ENCODE measurements at places on chromosomes 3 and 15.

- DNase-seq = no peak
Measured at GRCh38 chr3:115580566-115580965, 42.7 kb upstream of the GAP43 start.

GRCh38 chr3:111173328-111173900 is 101.8 kb downstream of the NECTIN3 start:
- DNase-seq = no peak

DNA sequence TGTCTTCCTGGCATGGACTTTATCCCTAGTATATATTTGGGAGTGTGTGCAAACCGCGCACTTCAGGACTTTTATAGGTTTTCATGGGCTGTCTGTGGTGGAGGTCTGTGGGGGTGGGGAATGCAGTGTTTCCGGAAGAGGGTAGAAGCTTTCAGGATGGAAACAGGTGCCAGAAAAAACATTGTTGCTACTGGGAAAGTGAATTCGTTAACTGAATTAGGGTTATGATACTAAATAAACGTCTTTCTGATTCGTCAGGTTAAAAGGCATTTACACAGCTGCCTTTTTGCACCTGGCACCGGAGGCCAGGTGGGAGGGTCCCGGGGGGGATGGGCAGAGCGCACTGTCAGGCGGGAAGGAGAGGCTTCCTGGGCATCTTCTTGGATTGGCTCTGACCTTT is 62.1 kb downstream of the SLCO3A1 start:
- DNase-seq = no peak

DNA sequence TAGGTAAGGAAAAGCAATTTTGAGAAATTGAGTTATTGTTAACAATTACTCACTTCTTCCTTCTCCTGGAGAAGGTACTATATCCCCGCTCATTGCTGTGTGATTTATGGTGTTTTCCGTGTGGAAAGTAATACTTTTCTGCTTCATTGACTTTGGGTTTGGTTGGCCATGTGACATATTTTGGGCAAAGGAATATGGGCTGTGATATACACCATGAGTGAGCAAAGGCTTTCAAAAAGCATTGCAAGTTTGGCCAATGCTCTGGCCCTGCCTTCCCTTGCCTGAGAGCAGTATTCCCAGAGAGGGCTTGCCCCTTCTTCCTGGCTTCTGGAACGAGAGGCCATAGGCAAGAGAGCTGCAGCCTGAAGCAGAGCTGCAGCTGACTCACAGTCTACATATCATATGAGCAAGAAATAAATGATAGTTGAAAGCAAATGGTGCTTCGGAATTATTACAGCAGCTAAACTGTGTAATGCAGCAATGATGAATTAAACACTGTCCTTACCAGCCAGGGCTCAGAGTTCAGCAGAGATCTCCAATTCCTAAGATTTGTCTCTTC is 216.8 kb upstream of the CD96 start:
- no peak for DNase-seq

DNA sequence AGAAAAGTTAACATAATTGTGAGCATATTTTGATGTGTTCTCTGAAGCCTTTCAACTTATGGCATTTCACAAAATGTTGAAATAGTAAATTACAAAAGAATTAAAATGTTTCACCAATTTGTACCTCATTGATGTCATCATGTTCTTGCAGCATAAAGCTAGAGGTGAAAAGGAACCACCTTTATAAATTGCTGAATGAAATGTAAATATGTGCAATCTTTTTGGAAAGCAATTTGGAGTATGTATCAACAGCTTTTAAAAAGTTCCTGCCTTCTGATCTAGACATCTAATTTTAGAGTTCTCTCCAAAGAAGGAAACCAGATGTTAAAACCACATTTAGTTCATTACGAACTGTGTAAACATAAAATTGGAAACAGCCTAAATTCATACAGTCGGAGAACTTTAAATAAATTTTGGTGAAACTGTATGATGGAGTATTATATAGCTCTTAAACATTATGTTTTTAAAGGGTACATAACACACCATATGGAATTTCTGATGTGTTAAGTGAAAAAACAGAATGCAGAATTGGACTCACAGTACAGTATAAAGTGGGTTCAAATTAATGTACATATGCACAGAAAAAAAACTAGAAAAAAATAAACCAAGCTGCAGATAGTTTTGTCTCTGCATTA is 311.2 kb upstream of the NAALADL2 start:
- DNase-seq = no peak

GRCh38 chr3:192834428-192834827 is 83.2 kb downstream of the MB21D2 start:
- DNase-seq = no peak

DNA sequence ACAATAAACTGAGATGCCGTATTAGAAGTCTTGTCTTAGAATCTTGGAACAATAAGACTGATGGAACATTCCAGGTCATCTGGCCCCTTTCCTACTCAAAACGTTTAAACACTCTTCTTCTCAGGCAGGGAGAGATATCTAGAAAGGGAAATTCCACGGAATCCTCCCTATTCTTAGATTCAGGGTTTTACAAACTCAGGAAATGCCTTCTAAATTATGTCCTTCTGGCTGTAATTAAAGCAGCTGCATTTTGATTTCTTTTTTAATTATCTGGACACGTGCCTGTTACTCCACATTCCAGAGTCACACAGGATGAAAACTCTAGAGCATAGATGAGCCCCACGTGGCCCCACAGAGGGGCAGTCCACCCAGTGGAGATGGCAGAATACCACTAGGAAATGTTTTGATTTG is 41.5 kb upstream of the MTMR10 start:
- DNase-seq = no peak
